Osteoblast (primary cell): ENCODE measurements at places on chromosomes 16 and 17.
A peak's percentile ranks its signal among the peaks of the same experiment; 100 is the strongest.

DNA sequence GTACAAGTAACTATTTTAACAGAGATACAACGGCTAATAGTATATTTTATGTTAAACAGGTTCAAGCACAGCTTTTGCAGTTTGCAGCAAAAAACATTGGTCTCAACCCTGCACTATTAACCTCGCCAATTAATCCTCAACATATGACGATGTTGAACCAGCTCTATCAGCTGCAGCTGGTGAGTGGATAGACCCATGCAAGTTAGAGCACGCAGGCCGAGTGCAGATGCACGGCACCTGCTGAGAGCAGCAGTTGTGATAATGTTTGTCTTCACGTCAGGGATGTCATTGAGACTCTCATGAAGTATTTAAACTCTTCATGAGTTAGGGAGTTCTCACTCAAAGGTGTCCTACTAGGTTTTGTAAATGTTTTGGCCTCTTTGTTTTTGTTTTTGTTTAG lies 45.6 kb downstream of the TMC6 start:
- no peaks in the 10 kb centered on the region for H3K27me3 ChIP-seq
- DNase-seq = no peak
- no peaks in the 10 kb centered on the region for H3K4me1 ChIP-seq
- H3K36me3 ChIP-seq = peaks cover 16% of the 10 kb centered on the region
- H3K4me3 ChIP-seq = no peak overlapping the region

DNA sequence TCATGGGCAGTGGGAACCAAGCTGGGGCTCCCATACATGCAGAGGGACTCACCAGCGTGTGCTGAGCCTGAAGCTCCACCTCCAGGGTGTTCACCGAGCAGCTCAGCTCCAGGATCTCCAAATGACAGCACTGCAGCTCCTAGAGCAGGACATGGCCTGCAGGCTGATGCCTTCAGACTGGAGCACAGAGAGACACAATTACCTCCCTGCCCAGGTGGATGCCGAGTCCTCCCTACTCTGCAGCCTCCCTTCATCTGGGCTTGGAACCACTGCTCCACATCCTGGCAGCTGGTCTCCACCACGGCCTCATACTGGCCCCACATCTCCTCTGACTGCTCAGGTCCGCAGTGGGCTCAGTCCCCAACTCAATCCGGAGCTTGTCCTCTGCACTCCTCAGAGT lies 8.2 kb upstream of the KRT38 start:
- peaks cover 23% of the 10 kb centered on the region for H3K4me1 ChIP-seq
- DNase-seq = no peak
- no peaks in the 10 kb centered on the region for H3K36me3 ChIP-seq
- no peak overlapping the region for H3K4me3 ChIP-seq
- H3K27me3 ChIP-seq = no peaks in the 10 kb centered on the region

DNA sequence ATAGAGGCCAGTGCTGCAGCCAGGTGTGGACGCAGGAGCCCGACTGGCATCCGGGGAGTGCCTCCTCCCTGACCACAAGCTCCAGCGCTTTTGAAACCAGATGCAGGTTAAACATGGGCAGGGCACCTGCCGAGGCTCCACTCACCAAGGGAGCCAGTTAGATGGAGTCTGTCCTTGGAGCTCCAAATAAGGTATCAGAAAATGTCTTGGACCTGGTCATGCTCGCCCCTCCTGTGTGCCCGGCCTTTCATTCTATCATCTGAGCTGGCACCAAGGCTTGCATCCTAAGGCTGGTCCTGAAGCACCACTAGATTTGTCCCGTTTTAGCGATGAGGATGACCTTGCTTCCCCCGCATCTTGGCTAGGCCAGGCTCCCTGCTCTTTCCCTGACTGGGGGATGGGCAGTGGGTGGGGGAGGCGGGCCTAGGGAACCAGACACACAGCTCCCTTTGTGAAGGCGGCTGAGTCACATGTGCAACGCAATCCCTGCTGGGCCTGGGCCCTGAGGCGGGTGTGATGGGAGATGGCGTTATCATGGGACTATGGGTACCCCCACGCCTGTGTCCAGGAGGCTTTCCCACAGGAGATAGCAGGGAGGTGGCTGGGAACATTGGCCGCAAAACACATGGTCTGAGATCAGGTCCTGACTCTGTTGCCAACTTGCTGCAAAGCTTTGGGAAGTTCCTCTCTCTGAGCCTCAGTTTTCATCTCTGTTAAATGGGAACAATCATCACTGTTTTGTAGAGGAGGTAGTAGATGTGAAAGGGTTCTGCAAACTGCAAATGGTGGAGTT lies 5.0 kb upstream of the ADGRG1 start:
- H3K4me1 ChIP-seq = peaks cover 29% of the 10 kb centered on the region
- H3K27me3 ChIP-seq = no peaks in the 10 kb centered on the region
- no peaks in the 10 kb centered on the region for H3K36me3 ChIP-seq
- peak; percentile 81 for DNase-seq

- H3K4me3 ChIP-seq = no peak overlapping the region
- H3K27ac ChIP-seq = no peak overlapping the region
- peaks cover 3% of the 10 kb centered on the region for H3K27me3 ChIP-seq
- H3K4me1 ChIP-seq = no peaks in the 10 kb centered on the region
These were observed 9.0 kb upstream of the WSB1 start for GRCh38 chr17:27284811-27285415.

- DNase-seq = peak; percentile 65
- H3K4me3 ChIP-seq = no peak overlapping the region
- no peaks in the 10 kb centered on the region for H3K4me1 ChIP-seq
- no peaks in the 10 kb centered on the region for H3K36me3 ChIP-seq
- H3K27ac ChIP-seq = no peak overlapping the region
- peaks cover 13% of the 10 kb centered on the region for H3K27me3 ChIP-seq
These were observed 3.8 kb upstream of the FAM171A2 start for GRCh38 chr17:44367231-44367979.

DNA sequence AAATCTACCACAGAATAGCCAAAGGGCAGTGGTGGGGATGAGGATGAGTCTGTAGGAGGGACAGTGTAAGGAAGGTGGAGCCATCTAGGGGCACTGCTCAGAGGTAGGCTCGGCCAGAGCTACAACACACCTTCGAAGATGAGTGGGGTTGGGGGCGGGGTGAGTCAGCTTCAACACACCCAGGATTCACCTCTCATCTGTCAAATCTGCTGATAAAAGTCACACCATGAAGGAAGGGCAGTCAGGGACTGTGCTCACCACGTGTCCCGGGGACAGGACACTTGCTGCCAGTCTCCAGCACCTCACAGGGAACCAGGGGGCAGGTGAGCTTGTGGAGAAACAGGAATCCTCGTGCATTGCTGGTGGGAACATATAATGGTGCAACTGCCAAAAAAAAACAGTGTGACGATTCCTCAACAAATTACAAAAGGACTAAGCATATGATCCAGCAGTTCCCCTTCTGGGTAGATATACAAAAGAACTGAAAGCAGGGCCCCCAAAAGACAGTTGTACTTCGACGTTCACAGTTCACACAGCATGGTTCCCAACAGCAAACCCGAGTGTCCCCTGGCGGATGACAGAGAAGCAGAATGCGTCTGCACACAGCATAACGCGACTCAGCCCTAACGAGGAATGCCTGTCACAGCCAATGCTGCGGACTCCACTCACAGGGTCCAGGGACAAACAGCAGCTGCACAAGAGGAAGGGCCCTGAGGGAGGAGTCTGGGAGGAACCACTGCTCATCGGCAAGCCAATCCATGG lies 133.1 kb downstream of the ANKRD11 start:
- DNase-seq = peak; percentile 34
- H3K4me1 ChIP-seq = no peaks in the 10 kb centered on the region
- H3K27me3 ChIP-seq = no peaks in the 10 kb centered on the region
- H3K4me3 ChIP-seq = no peak overlapping the region
- H3K36me3 ChIP-seq = peaks cover 14% of the 10 kb centered on the region

DNA sequence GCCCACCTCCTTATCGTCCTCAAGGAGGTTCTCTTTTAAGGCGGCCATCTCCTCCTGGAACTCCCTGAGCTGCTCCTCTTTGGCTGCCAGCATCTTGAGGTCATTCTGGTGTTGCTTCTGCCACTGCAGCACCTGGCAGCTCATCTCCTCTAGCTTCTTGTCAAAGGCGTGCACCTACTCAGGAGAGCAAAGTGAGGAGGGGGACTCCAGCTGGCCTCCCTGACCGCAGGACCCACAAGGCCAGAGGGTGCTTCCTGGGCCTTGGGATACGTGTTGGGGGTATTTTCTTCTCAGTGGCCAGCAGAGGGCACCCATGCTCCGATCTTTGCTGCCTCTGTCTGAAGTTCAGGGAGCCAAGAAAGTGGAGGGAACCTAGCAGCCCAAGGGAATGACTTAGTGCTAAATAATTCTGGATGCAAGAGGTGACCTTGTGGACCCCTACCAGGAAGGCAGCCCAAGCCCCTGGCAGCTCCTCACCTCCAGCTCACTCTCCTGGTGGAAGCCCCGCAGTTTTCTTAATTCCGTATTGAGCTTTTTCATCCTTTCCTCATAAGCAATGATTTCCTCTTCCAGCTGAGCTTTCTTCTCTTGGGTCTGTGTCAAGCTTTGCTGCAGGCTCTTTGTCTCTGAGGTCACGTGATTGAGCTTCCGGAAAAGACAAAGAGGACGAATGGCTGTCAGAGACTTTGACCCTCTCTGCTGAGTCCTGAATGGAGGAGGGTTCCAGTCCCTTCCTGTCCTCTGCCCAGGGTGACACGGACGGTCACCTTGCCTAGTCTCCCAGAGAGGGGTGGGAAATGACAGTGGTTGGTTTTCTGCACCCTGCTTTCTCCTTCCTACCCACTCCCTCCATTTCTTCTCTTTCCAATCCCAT lies 31.4 kb downstream of the DHX38 start:
- H3K4me3 ChIP-seq = no peak overlapping the region
- DNase-seq = peak; percentile 89
- no peaks in the 10 kb centered on the region for H3K36me3 ChIP-seq
- H3K27ac ChIP-seq = no peak overlapping the region
- no peaks in the 10 kb centered on the region for H3K27me3 ChIP-seq
